Osteocyte (in vitro differentiated cells): ENCODE measurements at places on chromosomes 2 and 18. TPM values are rescaled to one million over a fixed set of nuclear protein-coding genes. Genes with fewer than 3 reads are reported as not detected.

The ST8SIA5 gene
- total RNA-seq = 0.30 and 0.76 TPM in 2 replicates

The CCT4 gene
- 125 and 130 TPM in 2 replicates for total RNA-seq

The IL1R2 gene
- not detected in 2 replicates for total RNA-seq

The MAP3K20 gene
- total RNA-seq = 56.4 and 57.4 TPM in 2 replicates

The TUBB8B gene
- total RNA-seq = not detected in 2 replicates
